ENCODE measurements at places on chromosomes 1 and 21. TPM values are rescaled to one million over a fixed set of nuclear protein-coding genes. Genes with fewer than 3 reads are reported as not detected.
A peak's percentile ranks its signal among the peaks of the same experiment; 100 is the strongest.

Gene SDE2
- total RNA-seq = 17.8 TPM

Gene KCNE2
- not detected for total RNA-seq

- DNase-seq = no peak
These were observed 52.4 kb downstream of the ARHGEF10L start for GRCh38 chr1:17591814-17592430.

- DNase-seq = no peak
These were observed 2.7 kb downstream of the POU2F1 start for GRCh38 chr1:167223144-167224103.

- DNase-seq = no peak
These were observed 81.2 kb upstream of the BARHL2 start for GRCh38 chr1:90798344-90798743.

Gene B3GALT5
- 21.9 TPM for total RNA-seq

DNA sequence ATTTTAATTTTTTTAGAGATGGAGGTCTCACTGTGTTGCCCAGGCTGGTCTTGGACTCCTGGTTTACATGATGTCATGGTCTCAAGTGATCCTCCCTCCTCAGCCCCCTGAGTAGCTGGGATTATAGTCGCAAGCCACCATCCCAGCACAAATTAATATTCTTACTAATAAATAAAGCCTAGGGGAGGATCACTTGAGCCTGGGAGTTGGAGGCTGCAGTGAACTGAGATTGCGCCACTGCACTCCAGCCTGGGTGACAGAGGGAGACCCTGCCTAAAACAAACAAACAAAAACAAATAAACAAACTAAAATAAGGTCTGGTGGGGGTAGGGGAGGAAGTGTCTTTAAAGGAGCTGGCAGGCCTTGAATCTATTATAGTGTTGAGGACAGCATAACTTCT is 8.7 kb upstream of the GADD45A start:
- DNase-seq = no peak

DNA sequence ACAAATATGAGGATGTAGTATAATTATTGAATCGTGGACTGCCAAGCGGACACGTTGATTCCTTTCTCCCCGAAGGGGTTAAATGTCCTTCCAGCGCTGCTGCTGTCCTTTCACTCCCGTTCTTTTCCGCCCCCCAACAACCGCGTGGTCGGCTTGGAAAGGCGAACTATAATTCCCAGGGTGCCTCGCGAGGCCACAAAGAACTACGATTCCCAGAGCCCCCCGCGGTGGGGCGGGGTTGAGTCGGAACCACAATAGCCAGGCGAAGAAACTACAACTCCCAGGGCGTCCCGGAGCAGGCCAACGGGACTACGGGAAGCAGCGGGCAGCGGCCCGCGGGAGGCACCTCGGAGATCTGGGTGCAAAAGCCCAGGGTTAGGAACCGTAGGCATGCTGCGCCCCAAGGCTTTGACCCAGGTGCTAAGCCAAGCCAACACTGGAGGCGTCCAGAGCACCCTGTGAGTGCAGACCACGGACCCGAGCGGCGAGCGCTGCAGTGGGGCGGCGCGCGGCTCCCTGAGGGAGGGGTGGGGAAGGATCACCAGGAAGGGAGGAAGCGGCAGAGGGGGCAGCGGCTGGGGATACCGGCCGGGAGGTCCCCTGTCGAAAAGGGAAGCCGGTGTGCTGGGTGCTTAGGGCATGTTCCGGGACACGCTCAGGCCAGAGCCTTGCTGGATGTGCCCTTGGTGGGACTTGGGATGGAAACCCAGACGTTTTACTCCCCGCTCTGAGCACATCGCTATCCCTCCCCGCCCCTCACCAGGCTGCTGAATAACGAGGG is at the start of gene LAMTOR2:
Gene LAMTOR2 (plus strand): TSS at position 283 of the 781 bp plus-strand sequence. CDS start 108 bp downstream, at position 391.
- DNase-seq = peak; percentile 99

DNA sequence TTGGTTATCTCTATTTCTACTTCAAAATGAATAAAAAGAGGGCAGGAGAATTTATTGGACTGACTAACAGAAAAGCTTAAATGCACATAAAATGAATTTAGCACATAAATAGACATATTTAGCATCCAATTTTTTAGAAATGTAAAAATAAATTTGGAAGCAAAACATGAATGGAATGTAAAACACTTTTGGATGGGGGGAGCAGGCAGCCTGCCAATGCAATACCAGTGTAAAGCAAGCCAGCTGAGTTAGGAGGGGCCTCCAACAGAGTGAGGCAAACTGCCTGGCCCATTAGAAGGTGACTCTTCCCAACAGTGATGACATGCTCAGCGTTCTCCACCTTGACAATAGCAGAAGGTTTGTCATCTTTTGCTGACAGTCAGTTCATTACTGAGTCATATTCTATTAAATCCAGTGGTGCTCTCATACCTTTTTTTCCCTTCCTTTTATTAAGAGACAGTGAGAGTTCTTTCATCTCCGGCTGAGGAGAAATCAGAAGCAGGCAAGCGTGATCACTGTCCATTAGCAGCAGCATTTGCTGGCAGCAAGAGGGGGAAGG is 19.5 kb upstream of the EXO1 start:
- no peak for DNase-seq

DNA sequence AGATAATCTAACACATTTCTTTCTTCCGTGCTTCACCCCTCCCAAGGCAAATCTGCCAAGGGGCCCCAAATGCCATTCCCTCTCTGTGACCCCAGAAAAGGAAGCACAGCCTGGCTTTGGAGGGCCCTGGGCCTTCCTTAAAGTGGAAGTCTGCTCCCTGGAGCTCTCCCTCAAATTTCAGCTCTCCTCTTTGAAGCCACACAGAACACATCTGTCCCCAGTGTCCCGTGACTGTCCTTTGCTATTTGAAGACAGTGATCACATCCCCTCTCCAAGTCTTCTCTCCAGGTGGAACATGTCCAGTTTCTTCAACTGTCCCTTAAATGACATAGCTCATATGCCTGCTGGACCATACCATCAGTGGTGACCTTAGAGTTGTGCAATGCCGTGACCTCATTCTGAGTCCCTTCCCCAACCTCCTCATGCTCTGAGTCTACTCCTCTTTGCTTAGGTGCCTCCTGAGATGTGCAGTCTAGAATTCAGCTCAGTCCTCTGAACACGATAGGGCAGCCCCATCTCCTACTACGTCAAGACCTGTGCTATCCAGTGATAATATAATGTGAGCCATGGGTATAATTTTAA is 18.4 kb upstream of the FOXO6 start:
- DNase-seq = peak; percentile 24

Gene ZZZ3
- 77.2 TPM for total RNA-seq

GRCh38 chr1:163609858-163610257 is 288.1 kb downstream of the NUF2 start:
- no peak for DNase-seq

GRCh38 chr1:220732621-220733020 is 15.5 kb upstream of the MTARC2 start:
- DNase-seq = no peak

DNA sequence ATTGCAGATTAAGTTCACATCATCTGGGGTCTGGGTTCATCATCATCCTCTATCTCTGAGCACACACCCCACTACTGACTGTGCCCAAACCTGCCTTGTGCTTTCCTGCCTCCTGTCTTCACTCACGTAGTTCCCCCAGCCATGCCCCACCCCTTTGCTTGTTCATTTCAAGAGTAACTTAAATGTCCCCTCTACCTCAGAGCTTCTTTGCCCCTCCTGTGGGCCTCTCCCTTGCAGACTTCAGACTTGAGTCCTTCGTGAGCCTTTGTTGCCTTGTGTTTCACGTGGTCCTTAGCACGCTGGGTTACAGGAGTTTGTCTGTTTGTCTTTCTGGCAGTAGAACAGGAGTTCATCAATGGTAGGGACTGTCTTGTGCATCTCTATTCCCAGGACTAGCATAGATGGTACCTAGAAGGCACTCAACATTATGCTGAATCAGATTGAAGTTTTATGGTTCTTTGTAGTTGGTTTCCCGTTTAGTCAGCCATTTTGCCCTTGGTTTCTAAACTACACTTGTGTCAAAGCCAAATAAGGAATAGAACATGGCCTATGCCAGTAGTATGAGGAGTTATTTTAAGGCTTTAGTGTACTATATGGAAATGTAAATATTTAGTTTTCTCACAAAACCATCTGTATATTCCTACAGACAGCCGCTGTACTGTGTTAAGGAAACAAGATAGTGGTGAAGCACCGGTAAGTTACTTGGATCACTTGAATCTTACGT is 86.2 kb downstream of the TTC3 start:
- DNase-seq = no peak

GRCh38 chr1:174534789-174535188 is 87.0 kb downstream of the GPR52 start:
- DNase-seq = no peak

Gene MARK1
- total RNA-seq = 34.8 TPM

- no peak for DNase-seq
These were observed 104.9 kb upstream of the SLC2A1 start for GRCh38 chr1:43063394-43064219.

DNA sequence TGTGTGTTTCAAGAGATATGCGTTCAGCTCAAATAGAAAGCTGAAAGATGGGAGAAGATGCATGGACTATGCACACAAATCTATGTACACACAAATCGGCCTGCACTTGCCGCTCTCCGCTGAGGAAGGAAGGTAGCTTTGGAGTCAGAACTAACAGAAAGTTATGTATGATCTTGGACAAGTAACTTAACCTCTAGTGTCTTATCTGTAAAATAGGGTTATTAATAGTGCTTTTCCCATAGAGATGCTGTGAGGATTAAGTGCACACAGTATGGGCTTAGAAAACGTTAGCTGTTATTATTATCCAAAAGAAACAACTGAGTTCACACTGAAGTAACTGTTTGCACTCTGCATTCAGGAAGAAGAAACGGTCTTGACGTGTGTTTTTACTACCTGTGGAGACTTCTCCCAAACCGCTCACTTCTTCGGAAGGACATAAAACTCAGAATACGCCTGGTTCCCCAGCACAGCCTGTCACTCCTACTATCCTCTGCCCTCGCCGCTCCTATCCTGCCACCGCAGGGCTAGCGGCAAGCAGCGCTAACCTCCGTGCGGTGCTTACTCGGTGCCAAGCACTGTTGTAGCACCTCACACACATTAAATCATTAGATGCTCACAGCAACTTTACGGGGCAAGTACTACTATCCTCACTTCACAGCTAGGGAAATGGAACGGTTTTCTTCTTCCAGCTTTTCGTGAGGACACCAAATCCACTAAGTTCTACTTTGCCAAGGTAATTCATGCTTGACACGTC is 1.3 kb downstream of the TGFBR3 start:
- no peak for DNase-seq

GRCh38 chr1:3509721-3510120 is 55.3 kb downstream of the ARHGEF16 start:
- DNase-seq = no peak

- DNase-seq = no peak
These were observed 35.0 kb upstream of the SLC30A1 start for GRCh38 chr1:211613951-211614350.

Gene PRPF38A
- total RNA-seq = 50.8 TPM

DNA sequence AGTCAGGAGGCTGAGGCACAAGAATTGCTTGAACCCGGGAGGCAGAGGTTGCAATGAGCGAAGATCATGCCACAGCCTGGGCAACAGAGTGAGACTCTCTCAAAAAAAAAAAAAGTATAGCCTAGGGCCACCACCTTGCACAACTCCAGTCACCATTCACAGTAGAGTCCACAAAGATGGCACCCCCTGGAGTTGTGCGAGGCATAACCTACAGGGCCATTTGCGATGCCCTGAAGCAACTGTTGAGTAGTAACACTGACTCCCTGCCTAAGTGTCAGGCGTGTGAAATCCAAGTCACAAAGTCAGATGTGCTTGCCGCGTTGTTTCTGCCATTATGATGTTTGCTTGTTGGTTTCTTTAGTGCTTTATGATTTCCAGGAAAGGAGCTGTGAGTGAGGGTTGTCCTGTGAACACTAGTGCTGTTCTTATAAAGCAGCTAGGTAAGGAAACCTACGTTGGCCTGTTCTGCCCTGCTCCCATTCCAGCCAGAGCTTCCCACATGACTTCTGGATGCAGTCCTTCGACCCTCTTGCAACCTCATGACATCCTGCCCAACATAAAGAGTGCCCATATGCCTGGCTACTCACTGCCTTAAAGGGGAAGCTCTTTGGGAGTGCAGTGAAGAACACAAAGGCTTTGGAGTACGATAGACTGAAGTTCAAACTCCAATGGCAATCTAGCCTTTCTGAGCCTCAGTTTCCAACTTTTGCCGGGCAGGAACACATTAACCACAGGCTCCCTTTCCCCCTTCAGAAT is 29.8 kb downstream of the FHAD1 start:
- DNase-seq = no peak

Gene GNAT2
- total RNA-seq = not detected

DNA sequence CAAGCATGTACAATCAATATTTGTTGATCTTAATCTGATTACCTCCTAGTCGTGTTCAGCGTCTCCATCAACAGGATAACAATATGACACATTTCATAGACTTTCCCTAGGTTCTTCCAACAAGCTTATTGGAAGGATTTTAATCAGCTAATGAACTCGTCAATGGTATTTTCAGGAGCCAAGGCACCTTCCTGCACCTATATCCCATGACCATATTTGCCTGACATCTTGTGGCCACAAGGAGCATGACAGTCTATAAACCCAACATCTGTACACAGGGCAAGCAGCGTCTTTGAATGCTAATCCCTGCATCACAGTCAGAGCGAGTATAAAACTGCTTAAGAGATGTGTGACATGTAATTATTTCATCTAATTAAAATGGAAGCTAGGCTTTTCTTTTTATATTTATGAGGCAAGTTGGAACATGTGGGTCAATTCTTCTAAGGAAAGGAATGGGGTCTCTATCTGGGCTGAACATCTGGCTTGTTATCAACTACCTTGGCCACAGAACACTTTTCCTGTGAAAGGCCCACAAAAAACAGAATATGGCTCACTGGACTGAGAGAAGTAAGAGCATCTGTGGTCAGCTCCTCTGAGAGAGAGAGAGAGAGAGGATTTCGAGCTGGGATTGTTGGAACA is 388.8 kb downstream of the NTNG1 start:
- DNase-seq = no peak

GRCh38 chr1:77539519-77540142 is 142.8 kb downstream of the ZZZ3 start:
- no peak for DNase-seq

- no peak for DNase-seq
These were observed 228.4 kb upstream of the NRIP1 start for GRCh38 chr21:15293240-15293639.

- DNase-seq = no peak
These were observed 132.1 kb downstream of the PLPPR4 start for GRCh38 chr1:99396389-99396788.

DNA sequence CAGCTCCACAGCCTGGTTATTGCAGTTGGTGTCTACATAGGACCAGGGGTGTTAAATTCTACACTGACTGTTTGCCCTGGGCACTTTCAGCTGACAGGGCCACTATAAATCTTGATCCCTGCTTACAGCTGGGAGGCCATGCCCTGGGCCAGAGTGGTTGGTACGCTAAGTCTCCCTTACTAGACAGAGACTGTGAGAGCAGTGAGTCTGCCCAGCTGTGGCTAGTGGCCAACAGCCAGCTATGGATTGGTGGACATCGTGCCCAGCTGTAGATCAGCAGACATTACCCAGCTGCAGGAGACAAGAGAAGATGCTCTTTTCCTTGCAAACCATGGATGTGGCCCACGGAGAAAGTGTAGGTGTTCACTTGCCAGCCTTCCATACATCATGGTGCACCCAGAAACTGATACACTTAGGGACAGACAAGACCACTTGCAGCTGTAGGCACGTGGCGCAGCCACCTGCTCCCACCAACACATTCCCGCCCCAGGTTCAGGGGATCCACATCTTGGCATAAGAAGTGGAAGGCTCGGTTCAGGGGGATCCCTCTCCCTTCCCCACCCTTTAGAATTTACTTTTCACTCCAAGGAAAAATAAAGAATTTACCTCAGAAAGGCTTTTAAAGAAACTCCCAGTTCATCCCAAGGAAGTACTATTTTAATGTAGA is 16.4 kb upstream of the PAX7 start:
- DNase-seq = no peak
